ENCODE measurements at places on chromosomes 6 and 20. TPM values are rescaled to one million over a fixed set of nuclear protein-coding genes. Genes with fewer than 3 reads are reported as not detected.

SLC22A7 gene
- not detected for total RNA-seq

DNA sequence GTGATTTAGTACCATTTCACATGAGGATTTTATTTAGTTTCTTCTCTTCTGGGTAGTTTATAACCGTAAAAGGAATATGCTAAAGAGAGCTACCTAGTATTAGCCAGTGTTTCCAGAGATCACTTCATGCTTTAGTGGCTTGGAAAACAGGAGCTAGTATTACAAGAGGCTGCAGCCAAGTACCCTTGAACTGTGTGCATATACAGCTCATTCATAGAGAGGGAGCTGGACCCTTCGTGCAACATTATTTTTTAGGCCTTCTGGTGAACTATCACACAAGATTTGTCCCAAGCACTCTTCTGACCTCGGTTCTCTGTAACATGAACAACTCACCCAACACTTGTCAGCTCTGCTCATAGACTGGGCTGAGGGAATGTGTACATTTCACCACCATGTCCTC lies 74.9 kb upstream of the RIN2 start:
- no peaks in the 10 kb centered on the region for H3K4me1 ChIP-seq
- peaks cover 11% of the 10 kb centered on the region for H3K27me3 ChIP-seq
- H3K27ac ChIP-seq: no peak overlapping the region
- H3K36me3 ChIP-seq: no peaks in the 10 kb centered on the region
- H3K4me3 ChIP-seq: no peak overlapping the region

GRCh38 chr6:155223646-155224451 lies 40.0 kb upstream of the CLDN20 start:
- H3K27ac ChIP-seq: no peak overlapping the region
- no peak for DNase-seq
- H3K4me1 ChIP-seq: no peaks in the 10 kb centered on the region
- H3K27me3 ChIP-seq: peaks cover 5% of the 10 kb centered on the region

- no peaks in the 10 kb centered on the region for H3K27me3 ChIP-seq
- H3K36me3 ChIP-seq: peaks cover 23% of the 10 kb centered on the region
- H3K4me1 ChIP-seq: no peaks in the 10 kb centered on the region
- H3K4me3 ChIP-seq: no peak overlapping the region
These were observed 12.3 kb downstream of the EDEM2 start for GRCh38 chr20:35134880-35135279.

Measured in naive thymus-derived CD8-positive, alpha-beta T cell (primary cell).